ENCODE measurements at places on chromosomes 3 and 15.

DNA sequence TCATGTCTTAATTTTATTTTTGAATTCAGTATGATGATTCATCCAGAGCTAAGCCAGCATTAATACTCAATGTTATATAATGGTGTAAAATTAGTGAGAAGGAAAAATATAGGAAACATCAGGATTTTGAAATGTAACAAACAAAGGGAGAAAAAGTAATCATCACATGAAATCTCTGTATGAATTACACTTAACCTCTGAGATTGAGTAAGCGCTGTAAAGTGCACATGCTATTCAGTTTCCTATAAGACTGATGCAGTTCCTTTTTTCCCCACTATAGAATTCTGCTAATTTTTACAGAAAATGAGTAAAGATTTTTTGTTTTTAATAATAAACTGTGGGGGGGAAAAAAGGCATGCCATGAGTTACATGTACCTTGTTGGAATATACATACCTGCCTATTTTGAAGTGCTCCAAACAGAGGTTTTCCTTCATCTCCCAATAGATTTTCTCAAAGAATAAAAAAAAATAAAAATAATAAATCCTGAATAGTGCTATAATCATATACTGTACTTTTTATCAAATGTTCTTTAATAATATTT, 64.0 kb upstream of the TTBK2 start:
- no peak for DNase-seq

- no peak for DNase-seq
These were observed 7.7 kb upstream of the FLNB start for GRCh38 chr3:58000306-58001085.

DNA sequence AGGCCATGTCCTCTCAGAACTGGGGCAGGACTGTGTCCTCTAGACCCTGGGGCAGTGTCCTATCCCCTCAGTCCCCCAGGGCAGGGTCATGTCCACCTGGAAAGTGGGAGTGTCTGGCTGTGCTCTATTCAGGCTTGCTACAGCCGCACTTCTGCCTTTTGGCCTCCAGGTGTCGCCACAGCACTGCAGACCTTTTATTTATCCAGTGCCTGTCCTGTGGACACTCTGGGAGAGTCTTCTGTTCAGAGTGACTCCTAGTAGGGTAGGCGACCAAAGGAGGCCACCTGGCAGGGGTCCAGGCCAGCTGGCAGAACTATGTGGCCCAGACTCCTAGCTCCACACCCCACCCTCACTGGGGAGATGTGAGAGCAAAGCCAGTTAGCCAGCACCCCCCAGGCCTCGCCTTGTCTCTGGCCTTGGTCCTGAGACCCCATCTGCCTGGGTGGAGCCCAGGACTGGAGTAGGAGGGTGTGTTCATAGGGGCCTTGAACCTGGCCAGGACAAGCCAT, 3.9 kb downstream of the TMIE start:
- no peak for DNase-seq

GRCh38 chr3:63984391-63984790, 38.9 kb downstream of the PSMD6 start:
- no peak for DNase-seq

DNA sequence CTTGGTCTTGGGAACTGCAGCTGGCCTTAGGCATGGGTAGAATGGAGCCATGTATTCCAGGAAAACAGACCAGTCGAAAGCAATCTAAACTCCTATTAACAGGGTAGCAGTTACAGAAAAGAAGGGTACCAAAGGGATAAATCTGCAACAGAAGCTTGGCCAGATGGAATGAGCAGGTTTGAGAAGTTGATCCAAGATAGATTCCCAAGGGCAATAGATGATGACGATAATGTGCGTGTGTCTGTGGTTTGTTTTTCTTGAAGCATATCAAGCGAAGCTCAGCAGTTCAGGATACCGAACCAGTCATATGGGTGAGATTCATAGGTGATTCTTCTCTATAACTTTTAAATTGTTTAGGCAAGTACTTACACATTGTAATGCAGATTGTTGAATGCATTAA, 203.8 kb upstream of the SEMA6D start:
- DNase-seq: no peak

- DNase-seq: no peak
These were observed 39.3 kb upstream of the PPP4R2 start for GRCh38 chr3:72957297-72957696.

GRCh38 chr3:172808969-172809546, 58.5 kb downstream of the ECT2 start:
- peak; percentile 15 for DNase-seq

GRCh38 chr15:77060546-77060945, 10.4 kb downstream of the TSPAN3 start:
- no peak for DNase-seq

DNA sequence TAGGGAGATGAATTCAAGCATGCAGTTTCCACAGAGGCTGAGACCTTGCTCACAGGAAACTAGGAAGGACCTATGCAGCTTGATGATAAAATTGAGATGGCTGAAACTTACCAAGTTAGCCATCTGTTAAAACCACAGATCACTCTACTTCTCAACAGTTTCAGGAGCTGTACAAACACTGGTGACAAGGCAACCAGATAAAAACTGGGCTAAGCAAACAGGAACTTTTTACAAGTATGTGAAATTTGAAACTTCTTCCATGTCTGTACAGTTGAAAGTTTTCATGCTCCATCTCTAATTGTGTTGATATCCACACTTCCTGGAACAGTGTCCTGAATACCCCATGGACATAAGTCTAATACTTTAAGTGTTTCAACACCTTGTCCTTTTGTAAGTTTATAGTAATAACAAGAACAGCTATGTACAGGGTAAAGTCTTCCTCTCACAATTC, 78.2 kb downstream of the FAIM start:
- no peak for DNase-seq
